Right atrium auricular region (tissue), 2 donors: ENCODE measurements at places on chromosomes 2 and 18. TPM values are rescaled to one million over a fixed set of nuclear protein-coding genes. Genes with fewer than 3 reads are reported as not detected.

Gene IL1F10
- not detected for total RNA-seq

Gene NFATC1
- 20.2 TPM for total RNA-seq

Gene PLB1
- 2.1 TPM for total RNA-seq

Gene CRYGD
- not detected for total RNA-seq

Gene CIB4
- not detected for total RNA-seq

Gene UBXN4
- 48.7 TPM for total RNA-seq

Gene GPR39
- total RNA-seq = 1.0 TPM

Gene ERBB4
- total RNA-seq = 12.4 TPM

Gene GRB14
- total RNA-seq = 15.5 TPM

Gene NLRC4
- 0.15 TPM for total RNA-seq

Gene DSC1
- total RNA-seq = 54.0 TPM

Gene CYP27C1
- 0.24 TPM for total RNA-seq

Gene ABHD1
- 0.90 TPM for total RNA-seq

Gene PAX3
- total RNA-seq = 1.7 TPM

Gene SLC38A11
- not detected for total RNA-seq

Gene EGR4
- 0.16 TPM for total RNA-seq

Gene ATP6V1B1
- not detected for total RNA-seq

Gene HOXD3
- total RNA-seq = not detected

Gene MOGAT1
- total RNA-seq = not detected

Gene SERPINB8
- 8.4 TPM for total RNA-seq

Gene CD226
- total RNA-seq = 0.22 TPM

Gene ZNF396
- total RNA-seq = 0.30 TPM

Gene CENPO
- total RNA-seq = 1.7 TPM

Gene COL4A3
- total RNA-seq = 2.7 TPM

Gene TMEM214
- total RNA-seq = 41.0 TPM

Gene MYL12B
- 180 TPM for total RNA-seq

Gene ATP5F1A
- 785 TPM for total RNA-seq

Gene UGT1A9
- not detected for total RNA-seq

Gene NAGK
- total RNA-seq = 30.4 TPM

Gene USP40
- 12.5 TPM for total RNA-seq

Gene KRTCAP3
- total RNA-seq = 1.2 TPM

Gene ANKRD12
- total RNA-seq = 32.3 TPM

Gene ACMSD
- not detected for total RNA-seq

Gene SCN7A
- 30.6 TPM for total RNA-seq

Gene TTN
- 3,257 TPM for total RNA-seq

Gene CHRNA1
- not detected for total RNA-seq

Gene TEX44
- not detected for total RNA-seq

Gene LYPD6B
- total RNA-seq = 0.28 TPM

Gene NEU2
- total RNA-seq = not detected

Gene ASPRV1
- total RNA-seq = 0.83 TPM

Gene PDE1A
- 7.0 TPM for total RNA-seq

Gene ALPP
- total RNA-seq = not detected

Gene RNF125
- total RNA-seq = 1.7 TPM

Gene RGPD4
- total RNA-seq = not detected

Gene MERTK
- 4.9 TPM for total RNA-seq

Gene THUMPD2
- 5.9 TPM for total RNA-seq

Gene SLC9A4
- not detected for total RNA-seq

Gene CEP192
- total RNA-seq = 23.7 TPM

Gene UPP2
- not detected for total RNA-seq

Gene ANKRD30BL
- total RNA-seq = not detected
